ENCODE measurements at places on chromosomes 1 and 21.

GRCh38 chr1:43704838-43705237 lies 2.5 kb upstream of the ST3GAL3 start:
- DNase-seq, result no peak

DNA sequence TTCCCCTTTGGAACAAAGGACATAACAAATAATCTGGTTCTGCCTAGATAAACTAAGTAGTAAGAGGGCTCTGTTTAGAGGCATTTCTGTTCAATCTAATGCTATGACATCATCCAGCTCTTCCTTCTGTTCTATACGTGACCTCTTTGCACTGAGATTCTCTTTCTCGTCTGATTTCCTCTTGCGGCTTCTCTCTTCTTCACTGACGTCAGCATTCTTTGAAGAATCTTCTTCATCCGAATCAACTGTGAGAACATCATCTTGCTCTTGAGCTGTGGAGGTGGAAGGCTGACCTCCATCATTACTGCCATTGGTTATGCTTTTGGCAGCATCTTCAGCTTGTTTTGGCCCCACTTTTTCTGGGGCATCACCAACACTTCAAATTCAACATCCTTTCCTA lies 130.4 kb downstream of the HS2ST1 start:
- no peak for DNase-seq

GRCh38 chr1:51558375-51558924 lies 39.4 kb upstream of the EPS15 start:
- no peak for DNase-seq

DNA sequence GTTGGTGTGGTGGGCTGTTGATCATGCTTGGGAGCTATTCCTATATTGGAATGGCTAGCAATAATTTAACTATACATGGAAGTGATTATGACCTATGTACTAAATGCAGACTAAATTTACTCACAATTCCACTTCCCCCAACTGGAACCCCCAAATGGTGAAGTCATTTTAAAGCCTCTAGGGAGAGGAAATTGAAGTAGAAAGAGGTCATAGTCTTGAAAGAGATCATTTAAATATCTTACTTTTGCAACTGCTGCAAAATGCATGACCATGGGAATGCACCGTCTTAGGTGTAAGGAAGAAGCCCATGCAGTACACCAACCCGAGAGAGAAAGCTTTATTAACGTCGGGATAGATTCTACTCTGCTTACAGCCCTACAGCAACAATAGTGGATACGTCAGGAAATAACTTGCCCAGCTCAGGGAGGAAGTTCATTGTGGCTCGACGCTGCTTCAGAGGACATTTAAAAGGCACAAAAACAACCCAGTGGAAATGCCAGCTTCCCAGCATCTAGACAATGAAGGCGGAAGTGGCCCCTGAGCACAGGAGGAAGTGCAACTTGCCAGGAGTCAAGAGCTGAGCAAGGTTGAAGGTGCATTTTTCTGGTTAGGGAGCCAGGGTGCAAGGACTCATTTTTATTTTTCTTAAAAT lies 26.5 kb downstream of the CYYR1 start:
- no peak for DNase-seq

DNA sequence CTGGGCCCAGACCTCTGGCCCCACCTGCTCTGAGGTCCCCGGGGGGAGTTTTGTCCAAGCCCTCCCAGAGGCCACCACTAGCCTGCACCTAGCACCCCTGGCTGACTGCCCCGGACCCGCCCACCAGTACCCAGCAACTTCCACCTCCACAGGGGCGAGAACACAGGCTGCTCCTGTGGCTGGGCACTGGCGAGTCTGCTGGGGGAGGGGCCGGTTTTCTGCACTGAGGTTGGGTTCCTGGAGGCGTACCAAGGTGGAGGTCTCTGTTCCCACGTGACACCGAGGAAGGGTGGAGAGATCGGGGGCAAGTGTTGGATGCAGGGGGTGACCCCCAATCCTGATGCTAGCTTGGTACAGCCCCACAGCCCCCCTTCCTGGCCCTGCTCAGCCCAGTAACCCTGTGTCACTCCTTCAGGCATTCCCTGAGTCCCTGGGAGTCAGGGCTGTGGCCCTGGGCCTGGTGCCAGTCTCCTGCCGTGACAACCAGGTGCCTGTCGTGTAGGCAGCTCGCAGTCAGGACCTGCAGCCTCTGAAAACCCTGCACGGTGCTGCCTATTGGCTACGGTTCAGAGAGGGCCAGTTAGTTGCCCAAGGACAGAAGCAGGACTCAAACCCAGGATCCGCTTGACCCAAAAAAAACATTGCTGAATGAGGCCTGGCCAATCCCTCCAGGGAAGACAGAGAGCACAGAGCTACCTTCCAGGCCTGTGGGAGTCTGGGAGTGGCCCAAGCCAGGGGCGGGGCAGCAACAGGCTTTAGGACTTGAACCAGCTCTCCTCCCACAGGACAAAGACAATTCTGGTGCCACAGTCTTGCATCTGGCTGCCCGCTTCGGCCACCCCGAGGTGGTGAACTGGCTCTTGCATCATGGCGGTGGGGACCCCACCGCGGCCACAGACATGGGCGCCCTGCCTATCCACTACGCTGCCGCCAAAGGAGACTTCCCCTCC lies 3.1 kb downstream of the ESPN start:
- DNase-seq, result no peak

GRCh38 chr1:2271841-2272655 lies 43.9 kb downstream of the SKI start:
- no peak for DNase-seq

DNA sequence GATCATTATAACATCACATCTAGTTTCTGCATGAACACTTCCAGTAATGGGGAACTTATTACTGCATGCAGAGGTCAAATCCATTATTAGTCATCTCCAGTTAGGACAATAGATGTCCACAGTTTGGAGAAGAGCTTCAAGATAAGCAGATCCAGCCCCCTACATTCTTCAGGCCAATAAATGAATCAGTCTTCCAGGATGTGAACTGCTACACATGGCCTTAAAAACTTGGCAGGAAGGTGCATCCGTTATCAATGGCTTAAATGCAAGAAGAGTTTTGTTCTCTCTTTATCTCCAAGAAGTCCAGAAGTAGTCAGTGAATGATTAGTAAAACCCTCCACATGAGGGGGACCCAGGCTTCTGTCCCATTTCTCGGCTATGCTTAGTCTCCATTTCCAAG lies 70.8 kb downstream of the DMRTA2 start:
- no peak for DNase-seq

DNA sequence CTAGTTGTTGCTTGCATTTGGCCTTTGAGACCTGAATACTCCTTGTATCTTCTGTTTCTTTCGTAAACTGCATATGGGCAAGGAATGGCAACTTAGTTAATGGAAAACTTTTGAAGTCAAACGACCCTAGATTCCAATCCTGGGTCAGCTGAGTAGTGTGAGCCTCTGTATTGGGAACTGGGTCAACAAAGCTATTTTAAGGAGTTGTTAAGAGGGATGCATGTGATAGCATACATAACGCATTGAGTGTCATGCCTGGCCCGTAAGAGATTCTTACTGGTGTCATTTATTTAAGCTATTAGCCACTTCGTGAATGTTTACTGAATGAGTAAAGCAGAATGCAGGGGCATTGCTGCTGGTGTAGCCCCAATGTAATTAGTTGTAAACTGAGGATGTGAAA lies 340.1 kb downstream of the PAPPA2 start:
- no peak for DNase-seq

DNA sequence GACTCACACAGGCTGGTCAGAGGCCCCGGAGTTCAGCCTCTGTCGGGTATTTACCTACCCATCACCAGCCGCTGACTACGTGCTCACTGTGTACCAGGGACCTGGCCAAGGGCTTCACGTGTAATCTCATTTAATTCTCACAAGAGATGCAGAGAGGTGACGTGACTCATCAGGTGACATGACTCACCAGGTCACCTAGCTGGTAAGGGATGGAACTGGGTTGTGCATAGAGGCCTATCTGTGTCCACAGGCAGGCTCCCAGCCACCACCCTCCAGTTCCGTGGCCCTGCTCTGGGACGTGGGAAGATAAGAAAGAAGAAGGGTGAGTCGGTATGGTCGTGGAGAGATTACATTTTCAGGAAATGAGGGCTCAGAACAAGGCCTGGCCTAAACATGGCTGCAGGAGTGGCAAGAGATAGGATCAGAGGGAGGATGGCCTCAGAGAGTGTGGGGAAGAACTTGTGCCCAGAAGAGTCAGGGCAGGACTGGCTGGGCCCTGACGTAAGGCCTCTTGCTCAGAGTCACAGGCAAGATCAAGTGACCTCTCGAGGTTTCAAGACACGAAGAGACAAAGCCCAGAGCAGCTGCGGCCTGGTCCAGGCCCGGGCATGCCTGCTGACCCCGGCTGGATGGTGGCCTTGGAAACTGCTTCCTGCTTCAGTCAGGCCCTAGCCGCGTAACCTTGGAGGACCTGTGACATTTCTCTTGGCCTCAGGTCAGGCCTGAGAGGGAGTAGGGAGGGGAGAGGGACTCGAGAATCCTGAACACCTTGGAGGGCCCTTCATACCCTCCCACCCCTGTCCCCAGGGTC lies 52.7 kb upstream of the WASF2 start:
- no peak for DNase-seq

DNA sequence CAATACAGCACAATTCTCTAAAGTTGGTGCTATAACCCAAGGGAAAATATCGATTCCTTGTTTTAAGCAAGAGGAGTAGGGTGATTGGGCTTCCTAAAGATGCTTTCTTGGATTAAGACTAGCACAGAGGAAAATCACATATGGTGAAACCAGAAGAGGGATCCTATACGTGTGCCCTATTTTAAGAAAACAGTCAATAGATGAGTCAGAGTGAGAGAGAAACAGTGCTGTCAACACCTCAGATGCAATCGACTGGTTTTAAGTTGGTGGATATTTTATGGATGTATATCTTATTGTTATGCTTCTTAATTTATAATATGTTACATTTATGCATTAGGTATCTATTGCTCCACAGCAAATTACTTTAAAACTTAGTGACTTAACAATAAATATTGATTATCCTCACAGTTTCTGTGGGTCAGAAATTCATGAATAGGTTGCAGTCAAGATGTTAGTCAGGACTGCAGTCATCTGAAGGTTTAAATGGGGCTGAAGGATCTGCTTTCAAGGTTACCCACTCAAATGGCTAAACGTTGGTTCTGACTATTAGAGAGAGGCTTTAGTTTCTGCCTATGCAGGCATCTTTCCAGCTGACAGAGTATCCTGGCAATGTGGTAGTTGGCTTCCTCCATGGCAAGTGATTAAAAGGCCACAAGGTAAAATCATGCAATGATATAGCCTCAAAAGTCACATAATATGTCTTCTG lies 61.6 kb upstream of the DEPDC1 start:
- no peak for DNase-seq

DNA sequence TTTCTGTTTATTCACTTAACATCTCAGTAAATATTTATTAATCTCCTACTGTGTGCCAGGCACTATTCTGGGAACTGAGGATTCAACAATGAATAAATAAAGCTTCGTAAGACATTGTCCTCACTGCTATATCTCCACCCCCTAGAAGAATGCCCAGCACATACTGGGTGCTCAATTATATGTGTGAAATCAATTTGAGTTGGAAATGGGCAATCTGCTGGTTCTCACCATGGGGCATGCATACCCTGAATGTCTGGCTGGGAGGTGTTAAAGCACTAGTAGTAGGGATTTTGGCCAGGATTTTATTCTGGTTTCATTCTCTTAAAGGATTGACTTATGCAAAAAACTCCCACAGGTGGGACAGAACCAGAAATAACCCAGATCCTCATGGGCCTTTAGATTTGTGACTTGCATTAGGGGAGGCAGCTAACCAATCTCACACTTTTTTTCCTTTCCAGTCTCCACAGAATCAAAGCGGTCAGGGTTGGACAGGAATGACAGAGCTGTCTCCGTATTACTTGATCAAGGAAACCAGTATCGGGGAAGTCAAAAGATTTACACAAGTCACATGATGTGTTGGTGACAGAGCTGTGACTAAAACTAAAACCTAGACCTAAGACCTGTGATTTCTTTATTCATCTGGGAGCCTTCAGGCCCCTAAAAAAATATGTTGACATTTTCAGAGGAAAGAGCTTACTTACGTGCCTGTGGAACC lies 12.8 kb downstream of the GFI1 start:
- no peak for DNase-seq

DNA sequence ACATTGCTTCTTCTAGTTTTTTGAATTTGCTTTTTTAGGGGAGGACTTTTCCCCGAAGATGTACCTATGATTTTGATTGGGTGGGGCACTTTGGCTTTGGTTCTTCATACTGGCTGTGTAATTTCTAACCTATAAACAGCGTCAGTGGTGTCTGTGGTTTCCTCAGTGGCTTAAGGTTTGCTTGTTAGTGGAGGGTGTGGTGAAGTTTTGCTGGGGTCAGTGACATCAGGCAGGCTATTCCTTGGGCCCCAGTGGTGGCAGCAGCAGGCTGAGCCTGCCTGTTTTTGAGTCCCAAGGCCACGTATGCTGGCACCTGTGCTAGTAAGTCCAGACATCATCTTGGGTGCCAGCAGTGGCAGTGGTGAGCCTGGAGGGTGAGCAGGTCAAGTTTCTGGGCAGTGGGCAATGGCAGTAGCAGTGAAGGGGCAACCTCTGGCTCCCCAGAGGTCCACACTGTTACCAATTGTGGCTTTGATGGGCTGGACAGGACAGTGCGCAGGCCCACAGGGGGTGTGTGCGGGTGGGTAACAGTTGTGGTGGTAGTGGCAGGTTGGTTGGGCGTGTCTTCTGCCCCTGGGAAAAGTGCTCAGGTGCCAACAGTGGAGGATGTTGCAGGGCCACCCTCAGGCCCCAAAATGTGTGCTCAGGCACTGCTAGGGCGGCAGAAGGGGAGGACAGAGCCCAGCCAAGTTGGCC lies 54.9 kb upstream of the B3GALT2 start:
- DNase-seq, result no peak

DNA sequence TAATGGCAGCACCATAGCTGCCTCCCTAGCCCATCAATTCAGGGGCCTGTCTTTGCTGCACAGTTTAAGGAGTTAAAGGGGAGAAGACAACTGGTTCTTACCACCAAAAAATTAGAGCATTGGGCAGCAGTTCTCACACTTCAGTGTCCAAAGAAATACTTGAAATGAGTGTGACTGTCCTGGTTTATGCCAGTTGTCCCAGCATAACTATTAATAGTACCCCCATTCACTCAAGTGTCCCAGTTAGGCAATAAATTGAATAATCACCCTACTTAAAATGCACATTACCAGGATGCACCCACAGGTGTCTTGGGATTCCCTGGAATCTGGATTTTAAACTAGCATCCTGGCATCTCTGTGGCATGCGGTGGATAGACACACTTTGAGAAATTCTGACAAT lies 51.1 kb downstream of the FAM163A start:
- no peak for DNase-seq

DNA sequence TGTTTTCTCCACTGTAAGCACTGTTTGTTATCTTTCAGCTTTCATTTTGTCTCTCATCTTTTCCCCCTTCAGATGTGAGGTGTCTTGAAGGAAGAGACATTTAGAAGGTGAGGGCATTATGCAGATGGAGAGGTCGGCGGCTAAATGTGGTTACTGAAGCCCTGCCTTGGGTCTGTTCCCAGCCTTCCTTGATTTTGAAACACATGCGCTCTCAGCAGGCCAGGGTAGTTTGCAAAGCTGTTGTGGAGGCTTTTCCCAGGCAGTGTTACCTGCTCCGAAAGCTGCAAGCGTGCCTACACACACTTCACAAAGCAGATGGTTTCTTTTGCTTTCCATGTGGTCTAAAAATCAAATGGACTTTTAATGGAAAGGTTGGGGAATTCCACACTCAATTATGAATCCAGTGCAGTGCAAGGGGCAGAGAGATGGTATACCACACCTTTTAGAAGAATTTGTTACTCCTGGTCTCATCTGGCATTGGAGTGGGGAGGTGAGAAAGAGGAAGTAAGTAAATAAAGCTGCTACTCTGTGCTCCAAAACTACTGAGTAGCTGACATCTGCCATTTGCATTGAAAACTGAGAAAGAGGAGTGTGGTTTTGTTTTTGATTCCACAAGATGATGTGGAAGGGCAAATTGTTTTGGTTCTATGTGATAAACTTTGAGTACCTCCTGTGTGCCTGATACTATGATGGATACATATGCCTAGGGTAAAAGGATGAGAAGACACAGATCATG lies 91.9 kb downstream of the NFIA start:
- no peak for DNase-seq
